Right ventricle myocardium inferior (tissue), 1 donor: ENCODE measurements at places on chromosomes 1 and 21. TPM values are rescaled to one million over a fixed set of nuclear protein-coding genes. Genes with fewer than 3 reads are reported as not detected.

PROX1 gene
- 82.9 TPM for total RNA-seq

PTPN7 gene
- 0.51 TPM for total RNA-seq

ADAM30 gene
- not detected for total RNA-seq

SLC5A3 gene
- total RNA-seq, result 6.2 TPM

DTL gene
- total RNA-seq, result 1.3 TPM

RAP1GAP gene
- total RNA-seq, result 4.5 TPM

DNA sequence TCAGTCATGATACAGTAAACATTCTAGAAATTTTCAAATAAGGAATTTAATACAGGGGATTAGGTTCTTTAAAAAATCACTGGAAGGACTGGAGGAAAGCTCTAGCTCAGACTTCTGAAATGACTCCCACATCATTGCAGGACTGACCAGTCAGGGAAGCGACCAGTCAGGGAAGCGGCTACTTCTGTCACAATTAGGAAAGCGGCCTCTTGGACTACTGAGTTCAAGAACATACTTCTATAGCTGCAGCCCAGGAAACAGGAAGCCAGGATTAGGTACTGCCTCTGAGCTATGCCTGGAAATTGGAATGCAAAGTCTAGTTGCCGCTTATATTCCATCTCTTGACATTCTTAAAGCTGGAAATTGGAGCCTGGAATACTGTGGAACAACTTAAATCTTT is 45.5 kb downstream of the USP25 start:
- no peak for DNase-seq

DNA sequence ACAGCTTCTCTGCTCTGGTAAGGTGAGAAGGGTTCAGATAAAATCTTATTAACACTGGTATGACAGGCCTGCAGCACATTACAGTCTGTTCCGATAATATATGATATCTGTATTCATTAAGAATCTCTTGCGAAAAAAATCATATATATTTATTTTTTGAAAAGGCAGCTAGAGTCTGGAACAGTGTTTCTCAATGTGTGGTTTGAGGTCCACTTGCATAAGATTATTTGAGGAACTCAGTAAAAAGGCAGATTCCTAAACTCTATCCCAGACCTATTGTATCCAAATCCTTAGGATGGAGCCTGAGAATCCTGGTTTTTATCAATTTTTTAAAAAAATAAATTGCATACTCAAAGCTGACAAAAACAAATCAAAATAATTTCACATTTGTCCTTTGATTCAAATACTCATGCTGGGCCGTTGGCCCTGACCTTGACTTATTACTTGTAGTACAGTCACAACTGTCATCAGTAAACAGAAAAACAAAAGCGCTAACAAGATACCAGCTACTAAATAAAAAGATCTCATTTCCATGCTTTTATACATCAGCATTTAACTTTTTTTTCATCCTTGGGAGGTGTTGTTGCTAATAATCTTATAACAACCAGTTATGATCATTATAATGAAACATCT is 60.6 kb downstream of the RGS2 start:
- no peak for DNase-seq

DNA sequence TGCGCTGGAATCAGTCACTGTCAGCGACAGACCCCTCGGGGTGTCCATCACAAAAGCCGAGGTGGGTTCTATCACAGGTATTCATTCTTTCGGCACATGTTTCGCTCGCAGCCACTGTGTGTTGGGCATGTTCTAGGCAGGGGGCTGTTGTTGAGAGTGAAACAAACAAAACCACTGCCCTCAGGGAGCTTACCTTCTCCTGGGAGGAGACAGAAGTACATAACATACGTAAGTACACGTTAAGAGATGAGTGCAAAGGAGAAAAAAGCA is 6.6 kb downstream of the ATF3 start:
- DNase-seq, result no peak

DNA sequence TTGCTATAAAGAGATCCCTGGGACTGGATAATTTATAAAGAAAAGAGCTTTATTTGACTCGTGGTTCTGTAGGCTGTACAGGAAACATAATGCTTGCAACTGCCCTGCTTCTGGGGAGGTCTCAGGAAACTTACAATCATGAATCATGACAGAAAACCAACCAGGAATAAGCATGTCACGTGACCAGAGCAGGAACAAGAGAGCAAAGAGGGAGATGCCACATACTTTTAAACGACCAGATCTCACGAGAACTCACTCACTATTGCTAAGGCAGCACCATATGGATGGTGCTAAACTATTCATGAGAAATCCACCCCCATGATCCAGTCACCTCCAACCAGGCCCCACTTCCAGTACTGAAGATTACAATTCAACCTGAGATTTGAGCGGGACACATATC is 49.8 kb upstream of the RCC1 start:
- DNase-seq, result no peak

DNA sequence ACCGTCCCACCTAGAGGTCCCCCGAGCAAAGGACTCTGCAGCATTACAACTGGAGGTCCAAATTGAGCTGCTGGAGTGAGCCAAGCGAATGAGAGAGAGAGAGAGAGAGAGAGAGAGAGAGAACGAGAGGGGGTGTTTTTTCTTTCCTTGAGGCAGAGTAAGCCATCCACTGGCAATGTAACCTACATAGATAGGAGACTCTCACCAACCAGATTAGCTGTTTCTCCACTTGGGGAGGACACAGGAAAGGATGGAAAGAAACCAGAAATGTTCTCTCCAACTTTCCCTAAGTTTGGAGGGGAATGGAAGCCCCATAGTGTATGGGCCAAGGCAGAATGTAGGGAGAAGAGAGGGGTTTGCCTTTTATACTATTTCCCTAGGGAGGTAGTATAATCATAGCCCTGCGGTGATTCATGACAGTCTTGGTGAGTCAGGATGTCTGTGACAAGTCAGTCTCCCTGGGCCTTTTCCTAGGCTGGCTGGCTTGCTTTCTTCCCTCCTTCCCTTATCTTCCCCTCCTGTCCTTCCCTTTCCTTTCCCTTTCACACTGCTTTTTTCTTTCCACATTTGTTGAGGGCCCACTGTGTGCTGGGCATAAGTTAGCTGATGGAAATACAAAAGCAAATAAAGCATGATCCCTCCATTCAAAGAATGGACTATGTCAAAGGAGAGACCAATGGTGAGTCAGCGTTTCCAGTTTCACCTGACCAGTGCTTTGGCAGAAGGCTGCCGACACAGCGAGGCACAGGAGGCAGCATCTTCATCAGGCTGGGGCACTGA is 7.1 kb downstream of the FNDC7 start:
- DNase-seq, result no peak

DNA sequence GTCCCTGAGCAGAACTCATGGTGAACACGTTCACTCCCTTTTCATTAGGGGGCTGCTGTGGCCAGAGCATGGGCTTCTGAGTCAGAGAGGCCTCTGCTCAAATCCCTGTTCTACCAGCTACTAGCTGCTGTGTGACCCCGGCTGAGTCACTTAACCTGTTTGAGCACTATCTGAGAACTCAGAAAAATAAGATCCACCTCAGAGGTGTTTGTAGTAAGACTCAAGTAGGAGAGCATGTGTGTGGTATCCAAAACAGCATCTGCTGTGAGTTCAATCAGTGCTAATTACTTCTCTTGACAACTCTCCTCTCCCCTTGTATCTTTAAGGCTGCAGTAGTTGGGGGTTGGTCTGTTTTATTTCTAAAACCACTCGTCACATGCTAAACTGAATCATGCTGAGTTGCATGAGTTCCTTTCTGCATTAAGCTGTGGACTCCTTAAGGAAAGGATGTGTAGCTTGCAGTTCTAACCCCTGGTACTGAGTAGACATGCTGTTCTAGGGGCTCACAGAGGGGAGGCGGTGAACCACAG is 39.7 kb upstream of the JUN start:
- DNase-seq, result no peak

DNA sequence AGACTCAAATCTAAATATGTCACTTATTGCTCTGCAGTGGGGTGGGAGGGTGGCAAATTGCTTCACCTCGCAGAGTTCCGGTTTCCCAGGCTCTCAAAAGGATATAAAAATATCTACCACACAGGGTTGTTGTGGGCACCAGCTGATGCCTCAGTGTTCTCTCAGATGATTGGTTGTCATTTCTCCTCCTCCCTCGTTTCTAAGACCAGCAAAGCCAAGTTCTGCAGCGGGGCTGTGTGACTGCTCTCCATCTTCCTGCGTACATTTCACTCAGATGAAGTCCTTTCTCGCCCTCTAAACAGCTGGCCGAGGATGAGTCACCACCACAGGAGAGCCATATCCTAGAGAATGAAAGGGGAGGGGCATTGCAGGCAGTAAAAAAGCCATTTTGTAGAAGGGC is 35.0 kb upstream of the VWA5B1 start:
- no peak for DNase-seq

GRCh38 chr1:215273838-215274516 is 191.4 kb downstream of the KCNK2 start:
- DNase-seq, result no peak

DNA sequence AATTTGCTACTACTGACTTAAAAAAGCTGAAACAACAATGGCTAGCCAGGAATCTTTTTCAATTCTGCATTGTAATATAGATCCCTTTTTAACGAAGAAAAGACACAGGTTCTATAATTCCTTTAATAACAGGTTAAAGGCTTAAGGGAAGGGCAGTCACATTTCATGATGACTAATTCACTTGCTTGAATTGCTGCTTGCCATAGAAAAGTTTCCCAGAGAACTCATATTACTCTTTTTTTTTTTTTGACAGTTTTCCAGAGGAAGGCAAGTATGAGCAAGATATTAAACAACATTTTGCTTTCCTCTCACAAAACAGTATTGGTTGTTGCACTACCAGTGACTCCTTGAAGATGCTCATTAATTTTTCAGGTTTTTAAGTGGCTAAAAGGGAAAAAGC is 60.9 kb downstream of the IL23R start:
- no peak for DNase-seq

DNA sequence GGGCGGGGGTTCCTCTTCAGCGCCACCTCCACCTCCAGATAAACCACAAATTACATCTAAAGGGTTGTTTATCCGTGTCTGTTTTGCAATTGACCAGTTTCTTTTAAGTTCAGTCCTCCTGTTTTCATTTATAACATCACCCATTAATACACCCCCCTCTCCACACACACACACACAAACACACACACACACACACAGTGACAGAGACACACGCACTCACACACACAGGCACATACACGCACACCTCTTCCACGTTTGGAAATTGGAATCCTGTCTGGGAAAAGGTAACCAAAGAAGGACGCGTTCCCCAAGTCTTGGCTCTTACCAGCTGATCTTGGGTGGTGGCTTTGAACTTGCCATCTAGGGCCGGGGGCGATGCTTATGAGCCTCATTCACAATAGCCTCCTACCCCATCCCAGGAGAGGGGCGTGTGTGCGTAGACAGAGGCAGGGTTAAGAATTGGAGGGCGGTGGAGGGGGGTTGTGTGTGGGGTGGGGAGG is 442 bp upstream of the CSMD2 start:
- no peak for DNase-seq

- DNase-seq, result no peak
Measured at GRCh38 chr1:246725191-246725590, 982 bp downstream of the SCCPDH start.

- no peak for DNase-seq
Measured at GRCh38 chr1:212696721-212697331, 2.8 kb downstream of the BATF3 start.

GRCh38 chr1:36894824-36895223 is 139.5 kb downstream of the GRIK3 start:
- no peak for DNase-seq

DNA sequence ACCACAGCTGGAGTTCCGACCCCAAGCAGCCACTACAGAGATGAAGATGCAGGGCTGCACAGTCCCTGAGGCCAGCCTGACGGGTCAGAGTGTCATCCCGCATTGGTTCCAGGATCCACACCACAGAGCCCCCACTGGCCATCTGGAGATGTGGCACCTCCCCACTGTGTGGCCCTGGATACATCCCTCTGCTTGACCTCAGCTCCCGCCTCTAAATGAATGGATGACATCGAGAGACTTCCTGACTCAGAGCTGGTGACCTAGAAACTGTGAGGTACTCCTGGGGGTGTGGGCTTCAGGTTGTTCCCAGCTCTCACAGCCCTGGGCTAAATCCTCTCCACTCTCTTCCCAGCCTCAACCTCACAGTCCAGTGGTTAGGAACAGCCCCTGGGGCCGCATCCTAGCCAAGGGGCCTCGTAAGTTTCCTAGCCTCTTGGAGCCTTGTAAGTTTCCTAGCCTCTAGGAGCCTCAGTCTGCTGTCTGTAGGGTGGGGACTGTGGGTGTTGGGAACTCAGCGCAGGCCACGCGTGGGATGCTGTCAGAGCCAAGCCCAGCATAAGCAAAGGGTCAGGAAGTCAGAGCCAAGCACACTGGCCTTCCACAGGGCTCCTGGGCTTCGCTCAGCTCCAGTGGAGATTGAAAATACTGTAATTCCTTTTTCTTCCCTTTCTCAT is 87.5 kb upstream of the RUNX3 start:
- DNase-seq, result peak; percentile 27

DNA sequence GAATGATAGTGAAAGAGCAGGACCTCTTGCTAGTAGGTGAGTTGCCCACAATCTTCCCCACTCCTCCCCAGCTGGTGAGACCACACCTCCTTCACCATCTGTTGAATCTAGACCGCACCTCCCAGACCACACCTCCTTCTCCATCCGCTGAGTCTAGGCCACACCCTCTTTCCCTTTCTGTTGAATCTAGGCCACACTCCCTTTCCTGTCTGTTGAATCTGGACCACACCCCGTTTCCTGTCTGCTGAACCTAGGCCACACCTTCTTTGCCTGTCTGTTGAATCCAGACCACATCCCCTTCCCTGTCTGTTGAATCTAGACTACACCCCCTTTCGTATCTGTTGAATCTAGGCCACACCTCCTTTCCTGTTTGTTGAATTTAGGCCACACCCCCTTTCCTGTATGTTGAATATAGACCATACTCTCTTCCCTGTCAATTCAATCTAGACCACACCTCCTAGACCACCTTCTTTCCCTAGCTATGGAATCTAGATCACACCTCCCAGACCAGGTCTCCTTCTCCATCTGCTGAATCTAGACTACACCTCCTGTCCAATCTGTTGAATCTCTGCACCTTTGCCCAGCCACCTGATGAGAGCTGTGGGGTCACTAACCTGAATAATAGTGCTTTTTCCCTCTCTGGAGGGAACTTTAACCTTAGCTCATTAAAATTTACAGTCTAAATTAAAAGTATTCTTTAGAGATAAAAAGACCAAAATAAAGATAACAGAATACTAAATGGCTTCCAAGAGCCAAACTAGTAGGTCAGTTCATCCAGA is 116.3 kb downstream of the DAB1 start:
- no peak for DNase-seq
